ENCODE measurements at places on chromosomes 3 and 15.

DNA sequence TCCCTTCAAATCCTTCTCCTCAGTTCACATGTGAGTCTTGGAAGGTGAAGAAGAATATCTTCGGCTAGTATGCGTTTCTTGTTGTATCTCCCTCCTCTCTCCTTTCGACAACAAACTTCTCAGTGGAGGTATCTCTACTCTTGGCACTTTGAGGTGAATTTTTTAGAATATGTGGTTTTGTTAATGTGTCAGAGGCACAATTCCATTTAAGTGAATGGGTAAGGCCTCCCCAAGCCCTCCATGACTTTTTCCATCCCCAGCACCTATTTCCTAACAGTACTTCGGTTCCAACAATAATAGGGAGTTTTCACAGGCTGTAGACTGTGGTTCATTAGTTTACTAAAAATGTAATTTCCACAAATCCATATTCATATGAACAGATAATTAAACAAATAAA is 74.2 kb downstream of the TM4SF4 start:
- no peak for DNase-seq

GRCh38 chr3:167864552-167864874 is 129.0 kb downstream of the SERPINI1 start:
- no peak for DNase-seq

- no peak for DNase-seq
Observed at GRCh38 chr15:83927704-83928391, 273.9 kb downstream of the ADAMTSL3 start.

DNA sequence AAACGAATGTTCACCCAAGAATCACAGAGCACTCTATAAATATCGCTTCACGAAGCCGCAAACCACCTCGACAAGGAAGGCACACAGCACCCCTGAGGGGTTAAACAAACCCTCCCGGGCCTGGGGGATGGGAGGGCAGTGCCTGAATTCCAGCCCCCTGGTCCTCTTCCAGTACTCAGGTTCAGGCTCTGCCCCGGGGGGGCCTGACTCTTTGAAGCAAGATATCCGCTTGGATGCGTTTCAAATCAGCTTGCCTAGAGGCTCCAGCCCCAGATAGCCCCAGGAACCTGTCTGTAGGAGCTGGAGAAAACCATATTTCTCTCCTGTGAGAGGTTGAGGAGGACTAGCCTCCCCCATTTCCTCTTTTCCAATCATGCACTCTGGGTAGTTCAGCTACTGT is 194.7 kb downstream of the WNT5A start:
- DNase-seq: no peak

DNA sequence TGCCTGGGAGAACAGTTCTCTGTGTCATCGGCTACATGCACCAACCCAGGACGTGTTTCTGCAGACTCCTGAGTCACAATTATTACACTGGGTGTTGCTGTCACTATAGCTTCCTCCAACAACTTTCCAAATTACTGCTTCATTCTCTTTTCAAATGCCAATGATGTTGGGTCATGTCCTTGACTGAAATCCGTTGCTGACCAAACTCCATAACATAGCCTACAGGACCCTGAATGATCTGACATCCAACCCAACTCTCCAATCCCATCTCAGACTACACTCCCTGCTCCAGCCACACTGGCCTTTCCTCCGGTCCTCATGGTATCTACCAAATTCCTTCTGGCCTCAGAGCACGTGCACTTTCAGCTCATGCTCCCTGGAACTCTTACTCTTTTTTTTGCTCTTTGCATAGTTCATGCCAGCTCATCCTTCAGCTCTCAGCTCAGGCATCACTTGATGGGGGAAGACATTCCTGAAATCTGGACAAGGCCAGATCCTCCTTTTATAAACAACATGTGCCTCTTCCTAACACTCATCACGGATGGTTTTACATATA is 108.8 kb upstream of the PTPRG start:
- no peak for DNase-seq

DNA sequence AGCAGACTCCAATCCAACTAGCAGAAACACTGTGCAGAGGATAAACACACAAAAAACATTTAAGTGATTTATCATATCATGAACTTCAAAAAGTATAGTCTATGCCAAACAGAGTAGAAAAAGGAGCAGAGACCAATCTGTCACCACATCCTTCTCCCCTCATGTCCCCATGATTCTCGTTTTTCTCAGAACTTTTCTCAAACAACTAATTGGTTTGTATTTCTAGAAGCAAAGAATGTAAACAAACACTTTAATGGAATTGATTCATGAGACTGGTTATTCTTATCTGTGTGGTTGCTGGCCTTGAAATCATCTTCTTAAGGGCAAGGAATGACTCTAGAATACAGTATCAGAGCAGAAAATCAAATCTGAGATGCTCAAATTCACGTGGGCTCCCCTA is 294.2 kb upstream of the THBS1 start:
- DNase-seq: no peak

DNA sequence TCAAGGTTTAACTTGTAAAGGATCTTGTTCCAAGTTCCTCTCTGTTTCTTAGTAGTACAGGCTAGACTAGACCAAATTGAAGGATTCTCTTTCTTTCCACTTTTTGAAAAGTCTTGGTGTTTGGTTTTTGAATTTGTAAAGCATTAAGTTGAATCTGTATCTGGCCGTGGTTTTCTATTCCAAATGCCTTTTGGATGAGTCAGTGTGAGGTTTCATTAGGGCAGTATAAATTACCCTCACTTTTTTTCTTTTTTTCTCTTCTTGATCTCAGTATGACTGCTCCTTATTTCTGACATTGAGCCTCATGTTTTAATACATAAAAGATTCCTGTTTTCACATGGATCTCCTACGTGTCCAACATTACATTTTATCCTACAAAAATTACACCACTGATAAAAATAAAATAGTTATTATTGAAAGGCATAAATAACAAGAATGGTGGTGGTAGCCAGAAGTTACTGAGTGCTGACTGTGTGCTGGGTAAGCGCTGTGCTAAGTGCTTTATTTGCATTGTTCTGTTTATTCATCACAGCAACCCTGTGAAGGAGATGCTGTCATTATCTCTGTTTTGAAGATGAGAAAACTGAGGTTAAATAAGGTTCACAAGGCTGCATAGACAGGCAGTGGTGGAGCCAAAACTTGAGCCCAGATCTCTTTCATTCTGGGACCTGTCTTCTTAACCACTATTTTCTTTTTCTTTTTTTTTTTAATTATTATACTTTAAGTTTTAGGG is 48.3 kb downstream of the MITF start:
- DNase-seq: no peak

DNA sequence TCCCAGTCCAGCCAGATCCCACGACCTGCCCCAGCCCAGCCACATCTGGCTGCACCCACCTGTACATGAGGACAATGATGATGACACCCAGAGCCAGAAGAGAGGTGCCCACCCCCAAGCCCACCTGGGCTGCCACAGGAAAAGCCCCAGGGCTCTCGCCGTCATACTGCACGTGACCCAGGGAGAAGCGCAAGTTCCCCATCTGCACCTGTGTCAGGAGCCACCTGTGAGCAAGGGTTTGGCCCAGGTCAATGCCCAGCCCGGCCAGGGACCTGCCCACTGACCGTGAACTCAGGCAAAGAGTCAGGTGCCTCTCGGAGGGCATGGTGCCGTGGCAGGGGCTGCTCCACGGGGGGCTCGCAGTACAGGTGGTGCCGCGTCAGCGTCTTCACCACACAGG is 16.3 kb downstream of the PLXNB1 start:
- DNase-seq: no peak

DNA sequence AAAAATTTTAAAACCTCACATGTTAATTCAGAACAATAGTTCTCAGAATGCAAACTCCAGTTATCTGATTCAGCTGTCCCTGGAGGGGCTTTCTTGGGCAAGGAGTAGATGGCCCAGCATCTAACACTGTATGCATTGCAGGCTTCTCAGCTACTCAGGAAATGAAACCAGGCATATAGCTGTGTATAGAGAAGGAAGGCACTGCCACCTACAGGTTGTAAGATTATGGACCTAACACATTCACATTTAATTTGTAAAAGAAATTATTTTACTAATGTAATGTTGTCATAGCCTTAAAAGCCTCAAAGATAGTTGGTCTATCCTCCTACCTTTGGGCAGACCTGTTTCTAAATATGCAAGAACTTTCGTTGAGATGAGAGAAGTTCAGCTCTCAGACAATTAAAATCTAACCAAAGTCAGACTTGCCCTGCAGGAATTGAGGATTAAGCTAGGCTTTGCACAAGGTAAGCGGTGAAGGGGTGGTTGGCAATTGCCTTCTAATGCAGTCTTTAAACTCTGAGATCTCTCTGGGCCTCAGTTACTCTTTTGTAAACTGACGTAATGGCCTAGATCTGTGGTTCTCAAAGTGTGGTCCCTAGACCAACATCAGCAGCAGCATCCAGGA is 132.8 kb upstream of the SLC24A5 start:
- no peak for DNase-seq

DNA sequence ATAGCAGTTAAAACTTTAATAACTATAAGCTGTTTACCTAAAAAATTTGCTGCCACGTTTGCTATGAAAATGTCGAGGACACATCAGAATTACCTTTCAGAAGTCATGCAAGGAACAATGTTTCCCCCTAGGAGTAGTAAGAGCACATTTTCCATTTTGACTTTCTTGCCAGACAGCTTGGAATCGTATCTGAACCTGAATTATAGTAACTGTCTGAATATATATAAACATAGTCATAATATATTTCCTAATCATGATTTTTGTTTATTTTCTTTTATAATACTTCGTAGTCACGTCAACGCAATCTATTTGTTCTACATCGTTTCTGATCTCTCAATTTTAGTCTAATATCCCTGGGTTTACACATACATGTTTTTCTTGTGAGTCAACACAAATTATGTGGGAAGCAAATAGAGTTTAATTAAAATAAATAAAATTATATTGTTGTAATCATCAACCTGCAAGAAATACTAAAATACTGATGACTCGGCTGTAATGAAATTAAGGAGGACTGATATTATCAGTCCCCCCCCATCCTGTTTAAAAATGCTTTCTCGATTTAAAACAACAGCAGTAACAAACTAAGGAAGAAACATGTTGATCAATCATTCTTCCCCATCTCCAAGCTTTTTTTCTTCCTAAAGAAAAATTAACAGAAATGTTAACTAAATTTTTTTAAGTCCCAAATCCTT is 78.4 kb downstream of the MME start:
- no peak for DNase-seq

DNA sequence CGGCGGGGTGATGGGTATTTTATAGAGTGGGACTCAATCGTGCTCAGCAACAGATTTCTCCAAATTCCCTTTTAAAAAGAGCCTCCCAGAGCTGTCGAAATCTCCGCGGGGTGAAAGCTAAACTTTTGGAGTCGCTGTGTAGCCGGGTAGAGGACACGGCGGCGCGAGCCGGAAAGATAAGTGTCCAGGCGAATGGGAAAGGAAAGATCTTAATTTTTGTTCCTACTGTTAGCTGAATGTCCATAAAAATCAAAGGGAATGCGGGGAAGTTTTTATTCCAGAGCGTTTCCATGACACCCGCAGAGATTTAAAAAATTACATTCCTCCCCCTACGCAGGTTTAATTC is 9.1 kb downstream of the EOMES start:
- no peak for DNase-seq

DNA sequence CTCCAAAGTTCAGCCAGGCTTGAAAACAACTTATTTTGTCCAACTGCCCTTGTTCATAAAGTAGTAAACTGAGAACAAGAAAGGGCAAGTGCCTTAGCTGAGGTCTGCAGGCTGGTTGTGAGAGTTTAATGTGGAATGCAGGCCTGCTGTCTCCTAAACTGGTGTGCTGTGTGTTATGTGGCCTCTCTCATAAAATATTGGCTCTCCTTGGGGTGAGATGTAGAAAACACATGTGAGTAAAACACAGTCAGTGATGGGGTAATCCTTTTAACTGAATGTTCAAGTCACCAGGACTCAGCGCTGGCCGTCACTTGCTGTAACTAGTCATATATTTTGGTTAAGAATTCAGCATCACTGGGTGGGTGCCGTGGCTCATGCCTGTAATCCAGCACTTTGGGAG is 7.1 kb upstream of the ST6GAL1 start:
- no peak for DNase-seq

DNA sequence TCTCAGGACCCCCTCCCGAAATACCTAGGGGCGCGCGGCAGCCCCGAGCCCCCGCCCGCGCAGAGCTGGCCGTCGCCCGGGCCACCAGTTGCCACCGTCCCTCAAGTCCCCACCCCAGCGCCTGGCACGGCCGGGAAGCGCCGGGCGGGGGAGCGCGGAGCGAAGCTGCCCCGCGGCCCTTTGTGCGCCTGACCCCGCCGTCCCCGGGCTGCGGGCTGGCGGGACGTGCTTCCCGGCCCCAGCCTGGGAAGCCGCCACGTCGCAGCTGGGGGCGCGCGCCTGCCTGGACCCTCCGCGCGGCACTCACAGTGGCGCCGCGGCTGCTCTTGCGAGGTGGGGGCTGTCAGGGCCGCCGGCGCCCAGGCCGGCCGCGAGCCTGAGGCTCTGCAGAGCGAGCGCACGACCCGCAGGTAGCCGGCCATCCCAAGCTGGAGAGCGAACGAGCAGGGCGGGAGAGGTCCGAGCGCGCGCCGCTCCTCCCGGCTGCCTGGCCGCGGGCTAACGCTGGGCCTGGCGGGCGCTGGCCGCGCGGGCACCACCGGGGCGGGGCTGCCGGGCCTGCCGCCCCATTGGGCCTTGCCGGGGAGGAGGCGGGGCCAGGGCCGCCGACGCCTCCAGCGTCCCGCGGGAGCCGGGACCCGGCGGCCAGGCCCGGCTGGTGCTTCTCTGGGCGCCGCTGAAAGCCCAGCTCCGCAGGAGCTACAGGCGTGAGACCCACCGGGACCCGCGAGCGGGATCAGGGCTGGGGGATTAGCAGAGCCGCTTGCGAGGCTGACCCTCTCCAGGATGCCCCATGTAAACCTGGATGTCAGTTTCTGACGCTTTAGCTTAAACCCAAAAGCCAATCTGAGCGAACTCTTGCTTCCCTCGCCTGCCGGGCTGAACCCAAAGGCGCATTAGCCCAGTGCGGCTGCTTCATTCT is at the start of gene IDH2:
IDH2 (minus strand) TSS at position 500 of the 922 bp plus-strand sequence; CDS start at position 422, 78 bp downstream.
- peak; percentile 64 for DNase-seq

DNA sequence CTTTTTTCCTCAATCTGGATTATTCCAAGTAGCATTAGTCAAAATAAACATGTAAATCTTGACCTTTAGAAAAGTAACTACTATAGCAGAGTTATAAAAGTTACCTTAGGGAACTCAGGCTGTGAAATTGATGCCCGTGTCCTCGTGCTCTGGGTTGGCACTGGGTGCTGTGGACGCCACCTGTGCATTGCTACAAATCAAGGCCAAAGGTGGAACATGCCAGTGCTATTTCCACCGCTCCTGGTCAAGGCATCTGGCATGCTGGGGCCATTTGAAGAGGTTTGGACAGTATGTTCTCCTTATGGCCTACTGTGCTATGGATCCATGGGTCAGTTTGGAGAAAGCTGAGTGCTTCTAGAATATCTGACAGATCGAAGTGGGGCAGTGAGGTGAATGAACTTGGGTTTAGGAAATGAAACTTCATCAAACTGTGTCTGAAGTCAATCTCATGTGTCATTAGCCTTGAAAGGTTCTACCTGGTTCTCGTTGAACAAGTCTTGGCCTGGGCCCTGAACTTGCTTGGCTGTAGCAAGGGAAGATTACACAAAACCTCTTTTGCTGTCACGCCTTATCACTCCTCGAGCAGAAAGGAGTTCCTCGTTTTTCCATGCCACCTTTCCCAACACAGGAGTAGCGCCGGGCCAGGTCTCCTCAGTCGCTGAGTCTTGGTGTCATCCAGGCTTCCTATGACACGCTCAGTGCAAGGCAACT is 397.6 kb upstream of the RGMA start:
- DNase-seq: no peak

Measured in activated T-helper 1 cell treated with Interleukin-2 at 50 U/mL for 16 hours (primary cell).